ENCODE measurements at places on chromosomes 2 and 18.

GRCh38 chr2:8264981-8265380 lies 416.9 kb upstream of the ID2 start:
- DNase-seq = no peak

DNA sequence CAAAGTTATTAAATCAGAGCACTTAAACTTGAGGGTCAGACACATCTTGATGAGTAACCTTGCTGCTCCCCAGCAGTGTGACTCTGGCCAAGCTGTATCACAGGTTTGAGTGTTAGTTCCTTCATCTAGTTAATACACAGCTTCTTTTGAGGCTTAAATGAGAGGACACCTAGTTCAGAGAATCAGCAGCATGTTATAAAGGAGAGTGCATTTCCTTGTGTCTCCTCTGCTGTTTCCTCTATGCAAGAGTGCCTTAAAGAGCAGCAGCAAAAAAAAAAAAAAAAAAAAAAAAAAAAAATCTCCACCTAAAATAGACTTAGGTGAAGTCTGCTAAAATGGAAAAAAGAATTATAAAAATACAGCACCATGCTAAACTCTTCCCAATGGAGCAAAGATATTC lies 261.9 kb downstream of the TCF4 start:
- DNase-seq = no peak

DNA sequence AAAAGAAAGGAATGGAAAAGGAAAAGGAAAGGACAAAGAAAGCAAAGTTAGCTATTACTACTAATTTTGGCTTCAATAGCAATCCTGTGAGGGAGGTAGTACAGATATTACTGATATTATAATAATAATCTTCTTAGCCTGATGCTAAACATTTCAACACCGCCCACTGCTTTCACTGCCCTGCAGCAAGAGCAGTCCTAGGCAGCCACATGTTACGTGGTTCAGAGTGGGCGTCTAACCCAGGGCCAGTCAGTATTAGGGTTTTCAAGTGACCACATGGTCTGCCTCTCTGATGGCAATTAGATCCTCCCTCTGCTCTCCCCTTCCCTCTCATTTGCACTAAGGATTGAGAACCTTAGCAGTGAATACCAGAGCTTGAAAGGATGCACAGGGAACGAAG lies 83.7 kb upstream of the ZNF397 start:
- no peak for DNase-seq

GRCh38 chr2:65443509-65444186 lies 11.2 kb upstream of the SPRED2 start:
- DNase-seq = no peak

GRCh38 chr2:66682476-66682875 lies 247.6 kb downstream of the MEIS1 start:
- DNase-seq = no peak

GRCh38 chr2:20137131-20137571 lies 85.7 kb upstream of the LAPTM4A start:
- DNase-seq = no peak

DNA sequence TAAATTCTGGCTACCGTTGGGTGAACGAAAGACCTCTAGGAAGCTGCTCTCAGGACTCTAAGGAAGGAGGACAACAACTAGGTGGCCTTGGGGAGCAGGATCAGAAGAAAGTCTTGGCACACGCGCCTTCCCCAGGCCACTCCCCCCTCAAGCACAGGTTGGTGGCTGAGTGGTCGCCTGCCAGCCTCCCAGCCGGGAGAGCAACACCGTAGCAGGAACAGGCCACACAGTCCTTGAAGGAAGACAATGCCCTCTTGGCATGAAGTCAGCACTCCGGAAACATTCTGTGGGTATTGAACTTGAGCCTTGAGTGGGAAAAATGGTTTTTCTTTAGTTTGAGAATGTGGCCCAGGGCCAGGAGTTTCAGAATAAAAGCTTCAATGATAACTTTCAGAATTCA lies 87.4 kb upstream of the AGAP1 start:
- DNase-seq = no peak

DNA sequence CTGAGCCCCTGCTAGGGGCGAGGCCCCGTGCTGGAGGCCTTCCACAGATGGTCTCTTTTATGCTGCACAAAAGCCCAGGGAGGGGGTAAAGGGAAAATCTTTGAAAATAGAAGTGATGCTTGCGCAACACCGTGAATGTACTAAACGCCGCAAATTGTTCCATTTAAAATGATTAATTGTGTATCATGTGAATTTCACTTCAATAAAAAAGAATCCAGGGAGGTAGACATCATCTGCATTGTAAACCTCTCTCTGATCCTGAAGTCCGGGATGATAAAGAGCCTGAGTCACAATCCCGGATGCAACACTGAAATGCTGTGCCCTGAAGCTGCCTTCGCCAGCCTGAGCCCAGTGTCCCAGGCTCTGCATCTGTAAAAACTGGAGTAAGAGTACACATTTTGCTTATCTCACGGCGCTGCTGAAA lies 107.7 kb upstream of the PPP1CB start:
- no peak for DNase-seq

- no peak for DNase-seq
Observed at GRCh38 chr2:54546923-54547720, 91.0 kb downstream of the SPTBN1 start.

DNA sequence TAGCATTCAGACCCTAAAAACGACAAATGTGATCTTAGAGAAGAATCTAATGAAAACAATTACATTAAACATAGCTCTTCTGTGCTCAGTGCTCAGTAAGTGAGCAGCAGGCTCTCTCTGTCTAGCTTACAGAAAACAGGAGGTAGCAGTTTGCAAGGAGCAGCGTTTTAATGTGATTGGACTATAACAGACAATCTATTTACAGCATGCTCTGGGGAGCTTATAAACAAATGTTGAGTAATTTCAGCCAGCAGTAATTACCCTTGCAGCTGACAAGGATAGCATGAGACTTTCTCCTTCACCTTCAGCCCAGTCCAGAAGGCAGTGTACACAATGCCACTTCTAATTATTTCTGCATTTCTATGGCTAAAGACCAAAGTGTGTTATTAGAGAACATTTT lies 270.4 kb downstream of the FIGN start:
- no peak for DNase-seq

GRCh38 chr2:21183726-21184125 lies 60.0 kb downstream of the TDRD15 start:
- no peak for DNase-seq

- DNase-seq = no peak
Observed at GRCh38 chr2:226909126-226909525, 73.3 kb downstream of the RHBDD1 start.

DNA sequence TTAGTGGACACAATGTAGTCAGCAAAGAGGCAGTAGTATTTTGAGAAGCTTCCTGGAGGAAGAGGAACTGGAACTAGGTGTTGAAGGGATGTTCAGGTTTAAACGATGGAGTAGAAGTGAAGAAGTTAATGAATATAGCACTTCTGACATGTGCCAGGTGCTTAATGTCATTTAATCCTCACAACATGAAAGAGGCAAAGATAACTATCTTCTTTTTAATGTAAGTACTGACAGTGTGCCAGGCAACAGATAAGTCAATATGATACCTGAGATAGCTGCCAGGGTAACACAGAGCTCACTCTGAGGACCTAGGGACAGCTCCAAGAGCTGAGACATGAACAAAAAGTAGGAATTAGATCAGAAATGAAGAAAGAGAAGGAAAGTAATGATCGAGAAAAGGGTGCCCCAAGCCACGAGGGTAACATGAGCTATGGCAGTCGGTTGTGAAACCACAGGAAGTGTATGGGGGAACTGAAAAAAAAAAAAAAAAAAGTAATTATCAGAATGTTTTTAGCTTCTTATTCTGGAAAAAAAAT lies 140.7 kb downstream of the RNF144A start:
- DNase-seq = no peak

DNA sequence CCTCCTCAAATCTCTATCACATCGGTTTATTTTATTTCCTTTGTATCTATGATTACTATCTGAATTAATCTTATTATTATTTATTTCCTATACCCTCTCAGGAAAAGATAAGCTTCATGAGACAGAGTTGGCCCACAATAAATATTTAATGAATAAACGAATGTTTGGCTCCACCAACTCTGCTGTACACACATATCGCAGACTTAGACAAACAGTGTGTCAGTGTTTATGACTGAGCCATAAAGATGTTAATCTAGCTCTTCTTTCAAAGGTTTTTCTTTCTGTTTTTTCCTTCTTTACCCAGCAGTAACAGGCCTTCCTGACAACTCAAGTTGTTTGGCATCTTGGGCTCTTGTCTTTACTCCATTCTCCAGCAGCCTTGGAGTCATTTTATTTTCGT lies 329.5 kb downstream of the CDH2 start:
- DNase-seq = no peak

GRCh38 chr2:156663757-156664409 lies 227.7 kb downstream of the GPD2 start:
- no peak for DNase-seq

DNA sequence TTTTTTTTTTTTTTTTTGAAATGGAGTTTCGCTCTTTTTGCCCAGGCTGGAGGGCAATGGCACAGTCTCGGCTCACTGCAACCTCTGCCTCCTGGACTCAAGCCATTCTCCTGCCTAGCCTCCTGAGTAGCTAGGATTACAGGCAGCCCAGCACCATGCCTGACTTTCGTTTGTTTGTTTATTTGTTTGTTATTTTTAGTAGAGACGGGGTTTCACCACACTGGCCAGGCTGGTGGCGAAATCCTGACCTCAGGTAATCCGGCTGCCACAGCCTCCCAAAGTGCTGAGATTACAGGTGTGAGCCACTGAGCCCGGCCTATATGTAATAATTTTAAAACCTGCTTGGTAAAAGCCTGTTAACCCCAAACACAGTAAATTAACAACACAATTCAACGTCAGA lies 435.7 kb downstream of the LRRTM4 start:
- DNase-seq = no peak

DNA sequence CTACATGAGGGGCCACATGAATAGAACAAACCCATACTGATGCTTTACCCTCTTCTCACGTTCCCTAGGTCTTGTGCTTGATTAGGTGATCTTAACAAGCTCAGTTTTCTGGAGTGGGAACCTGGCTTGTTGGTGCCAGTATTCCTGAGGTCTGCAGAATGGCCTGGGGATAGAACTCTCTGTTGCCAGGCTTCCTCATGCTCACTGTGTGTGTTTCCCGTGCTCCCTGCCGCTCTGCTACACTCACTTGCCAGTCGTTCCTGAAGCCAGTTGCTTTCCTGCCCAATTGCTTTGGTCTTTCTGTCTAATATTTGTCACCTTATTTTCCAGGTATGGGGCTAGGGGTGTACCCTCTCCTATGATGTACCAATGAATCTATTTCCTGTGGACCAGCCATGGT lies 2111.5 kb upstream of the PIK3C3 start:
- no peak for DNase-seq

DNA sequence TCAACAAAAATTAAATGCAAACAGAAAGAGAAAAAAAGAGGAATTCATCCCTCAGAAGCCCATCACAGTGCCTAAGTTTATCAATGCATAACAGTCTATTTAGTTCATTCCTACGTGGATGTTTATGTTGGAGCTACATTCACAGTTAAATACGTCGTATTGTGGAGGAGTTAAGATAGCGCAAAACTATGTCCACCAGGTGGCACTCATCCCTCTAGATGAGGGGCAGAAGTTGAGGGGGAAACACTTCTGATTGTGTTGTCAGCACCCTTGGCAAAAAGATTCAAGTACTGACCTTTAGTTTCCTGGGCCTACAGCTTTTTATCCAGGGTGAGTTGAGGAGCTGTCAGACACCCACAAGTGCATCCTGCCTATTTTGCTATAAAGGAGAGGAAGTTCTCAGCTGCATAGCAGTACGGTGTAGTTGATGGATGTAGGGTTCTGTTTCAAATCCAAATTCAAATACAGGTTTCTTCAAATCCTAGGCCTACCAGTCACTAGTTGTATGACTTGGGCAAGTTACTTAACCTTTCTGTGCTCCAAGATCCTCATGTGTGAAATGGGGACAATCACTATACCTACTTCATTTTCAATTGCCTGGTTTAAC lies 26.8 kb upstream of the MYO1B start:
- no peak for DNase-seq

DNA sequence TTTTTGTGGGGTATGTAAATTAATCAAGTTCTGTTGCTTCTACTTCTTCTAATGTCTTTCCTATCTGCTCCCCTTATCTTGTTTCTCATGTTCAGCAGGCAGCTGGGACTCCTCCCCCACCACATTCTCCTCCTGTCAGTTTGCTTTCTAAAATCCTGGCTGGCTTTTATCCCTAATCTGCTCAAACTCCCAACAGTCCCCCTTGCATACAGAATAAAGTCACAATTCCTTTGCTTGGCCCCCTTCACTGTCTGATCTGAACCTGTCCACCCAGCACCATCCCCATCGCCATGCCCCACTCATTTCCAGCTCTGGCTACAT lies 2.2 kb downstream of the CFAP221 start:
- no peak for DNase-seq

GRCh38 chr2:221270806-221271205 lies 301.3 kb downstream of the EPHA4 start:
- no peak for DNase-seq

DNA sequence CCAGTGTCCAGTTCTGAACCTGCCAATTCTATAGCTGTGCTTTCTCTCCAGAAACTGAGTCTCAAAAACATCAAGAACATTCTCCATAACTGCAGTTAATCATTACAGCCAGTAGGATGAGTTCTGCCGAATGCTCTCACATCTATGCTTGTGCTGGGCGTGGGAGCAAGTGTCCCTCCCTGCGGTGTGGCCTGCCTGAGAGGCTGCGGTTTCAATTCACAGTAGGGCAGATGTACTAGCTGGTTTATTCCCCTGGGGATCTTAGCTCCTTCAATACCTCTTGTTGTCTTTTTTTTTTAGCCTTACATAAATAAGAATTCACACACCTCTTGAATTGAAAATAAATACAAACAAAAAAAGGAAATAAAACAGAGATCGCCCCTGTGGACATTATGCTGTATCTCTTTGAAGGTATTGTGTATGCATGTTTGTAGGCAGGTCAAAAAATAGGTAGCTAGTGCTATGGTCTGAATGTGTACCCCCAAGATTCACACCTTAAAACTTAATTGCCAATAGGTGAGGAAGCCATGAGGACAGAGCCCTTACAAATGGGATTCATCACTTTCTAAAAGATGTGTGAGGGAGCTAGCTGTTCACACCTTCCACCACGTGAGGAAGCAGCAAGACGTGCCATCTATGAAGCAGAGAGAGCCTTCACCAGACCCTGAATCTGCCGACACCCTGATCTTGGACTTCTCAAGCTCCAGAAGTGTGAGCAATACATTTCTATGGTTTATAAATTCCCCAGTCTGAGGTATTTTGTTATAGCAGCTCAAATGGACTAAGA lies 74.3 kb downstream of the BCL2L11 start:
- no peak for DNase-seq

DNA sequence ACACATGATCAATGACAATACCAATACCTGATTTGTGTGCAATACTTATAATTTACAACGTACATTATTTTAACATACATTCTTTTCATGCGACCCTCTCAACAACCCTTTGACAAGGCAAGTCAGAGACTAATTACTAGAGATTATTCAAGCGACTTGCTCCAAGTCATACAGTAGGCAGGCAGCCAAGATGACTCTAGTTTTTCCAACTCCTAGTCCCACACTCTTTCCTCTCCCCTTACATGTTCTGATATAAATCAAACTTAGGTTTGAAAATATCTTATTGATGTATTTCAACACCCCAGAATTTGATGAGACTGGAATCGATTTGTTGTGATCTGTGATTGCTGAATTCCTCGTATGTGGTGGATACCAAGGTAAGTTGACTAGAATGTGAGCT lies 8.0 kb upstream of the CYP27C1 start:
- no peak for DNase-seq

GRCh38 chr2:11938196-11938595 lies 191.8 kb downstream of the LPIN1 start:
- no peak for DNase-seq
